ENCODE measurements at places on chromosomes 6 and 20. TPM values are rescaled to one million over a fixed set of nuclear protein-coding genes. Genes with fewer than 3 reads are reported as not detected.

MPIG6B gene
- not detected for total RNA-seq

PRR18 gene
- not detected for total RNA-seq

SFTA2 gene
- not detected for total RNA-seq

IL17F gene
- total RNA-seq, result not detected

SYNGAP1 gene
- 3.9 TPM for total RNA-seq

RNF217 gene
- 16.8 TPM for total RNA-seq

GPR6 gene
- not detected for total RNA-seq

PFDN6 gene
- total RNA-seq, result 46.4 TPM

MOG gene
- total RNA-seq, result not detected

BEND6 gene
- 12.8 TPM for total RNA-seq

PDYN gene
- not detected for total RNA-seq

CARMIL1 gene
- total RNA-seq, result 26.2 TPM

MEI4 gene
- not detected for total RNA-seq

LHFPL5 gene
- total RNA-seq, result not detected

PPP1R14C gene
- 0.65 TPM for total RNA-seq

ADGB gene
- total RNA-seq, result not detected

TGM3 gene
- not detected for total RNA-seq

PRDM13 gene
- not detected for total RNA-seq

Data from smooth muscle cell of bladder (primary cell).